ENCODE measurements at places on chromosomes 5 and 9.

DNA sequence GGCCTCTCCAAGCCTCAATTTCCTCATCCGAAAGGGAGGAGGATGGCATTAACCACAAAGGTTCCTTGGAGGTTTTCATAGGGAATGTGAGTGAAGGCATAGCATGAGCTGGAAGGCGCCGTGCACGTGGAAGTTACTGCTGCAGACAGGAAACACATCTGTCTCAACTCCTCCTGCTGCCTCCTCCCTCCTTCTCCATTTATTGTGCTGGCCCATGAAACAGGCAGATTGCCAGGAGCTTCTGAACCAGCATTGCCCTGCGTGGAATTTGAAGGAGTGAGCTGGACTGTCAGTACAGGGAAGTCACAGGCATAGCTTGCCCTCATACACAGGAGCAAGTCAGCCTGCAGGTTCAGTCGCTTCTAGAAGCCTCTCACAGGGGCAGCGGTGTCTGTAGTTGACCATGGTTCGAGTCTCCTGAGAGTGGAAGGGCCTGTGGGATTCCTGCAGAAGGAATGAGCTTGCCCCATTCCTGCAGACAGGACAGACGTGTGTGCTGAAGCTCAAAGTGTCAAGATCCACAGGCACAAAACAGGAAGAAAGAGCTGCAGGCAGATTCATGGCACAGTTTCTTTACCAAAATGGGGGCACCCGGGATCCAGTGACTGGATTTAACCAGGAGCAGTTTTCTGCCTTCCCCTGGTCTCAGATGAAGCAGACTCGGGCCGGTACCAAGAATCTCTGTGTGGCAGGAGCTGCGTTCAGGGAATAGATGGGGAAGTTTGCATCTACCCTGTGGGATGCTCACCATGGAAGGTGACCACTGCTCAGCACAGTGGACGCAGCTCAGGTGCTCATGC is 48.7 kb upstream of the CTSL start:
- DNase-seq, result peak; percentile 40

DNA sequence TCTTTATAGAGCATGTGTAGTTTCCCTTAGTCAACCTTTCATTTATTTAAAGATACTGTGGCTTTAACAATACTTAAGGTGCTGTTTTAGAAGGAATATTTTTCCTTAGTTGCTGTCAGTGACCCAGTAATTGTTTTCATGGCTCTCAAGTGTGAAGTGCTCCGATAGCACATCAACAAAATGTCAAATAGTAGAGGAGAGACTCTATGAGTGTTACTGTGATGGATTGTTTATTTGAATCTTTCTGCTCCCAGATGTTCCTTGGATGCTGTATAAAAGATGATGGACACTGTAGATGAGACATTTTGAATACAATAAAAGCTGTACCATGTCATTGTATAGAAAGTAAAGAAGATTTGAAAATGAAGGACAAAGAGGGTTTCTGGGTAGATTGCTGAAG is 1185.7 kb upstream of the C9orf72 start:
- no peak for DNase-seq

DNA sequence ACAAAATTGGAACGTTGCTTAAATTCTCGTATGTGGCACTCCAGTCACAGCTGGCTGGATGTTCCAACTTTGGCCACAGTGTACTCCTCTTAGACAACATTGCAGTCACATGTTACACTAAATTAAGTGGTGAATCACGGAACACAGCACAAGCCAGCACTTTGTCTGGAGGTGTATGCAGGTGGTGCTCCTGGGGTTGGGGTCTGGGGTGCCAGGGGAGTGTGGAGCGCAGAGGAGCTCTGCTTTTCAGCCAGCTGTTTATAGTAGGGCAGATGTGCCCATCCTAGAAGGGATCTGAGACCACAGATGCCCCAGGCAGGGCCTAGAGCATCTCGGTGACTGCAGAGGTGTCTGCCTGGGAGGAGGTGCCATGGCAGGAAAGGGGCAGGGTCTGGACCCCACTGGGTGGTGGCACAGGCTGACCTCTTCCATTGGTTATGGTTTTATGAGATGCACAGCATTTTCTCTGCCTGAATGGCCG is 82.6 kb downstream of the WNK2 start:
- DNase-seq, result peak; percentile 41

GRCh38 chr5:156254196-156254595 is 72.8 kb upstream of the SGCD start:
- no peak for DNase-seq

GRCh38 chr5:110903966-110904365 is 165.2 kb downstream of the SLC25A46 start:
- DNase-seq, result no peak

DNA sequence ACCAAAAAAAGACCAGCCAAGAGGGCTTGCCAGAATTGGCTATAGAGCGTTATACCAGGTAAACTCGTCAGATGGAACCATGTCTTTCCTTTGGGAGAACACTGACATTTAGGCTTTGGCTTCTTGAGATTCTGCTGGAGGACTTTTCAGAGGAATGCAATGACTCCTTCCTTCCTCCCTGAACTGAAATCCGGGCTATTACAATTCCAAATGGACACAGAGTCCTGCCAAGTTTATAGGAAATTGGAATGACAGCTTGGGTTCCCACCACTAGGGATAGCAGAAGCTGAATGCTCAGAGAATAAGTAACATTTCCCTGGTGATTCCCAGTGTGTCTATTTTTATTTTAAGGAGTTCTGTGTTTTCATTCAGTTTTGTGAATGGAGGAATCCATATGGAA is 143.0 kb downstream of the FGF1 start:
- no peak for DNase-seq

GRCh38 chr9:76290555-76290954 is 103.7 kb downstream of the RFK start:
- DNase-seq, result no peak

DNA sequence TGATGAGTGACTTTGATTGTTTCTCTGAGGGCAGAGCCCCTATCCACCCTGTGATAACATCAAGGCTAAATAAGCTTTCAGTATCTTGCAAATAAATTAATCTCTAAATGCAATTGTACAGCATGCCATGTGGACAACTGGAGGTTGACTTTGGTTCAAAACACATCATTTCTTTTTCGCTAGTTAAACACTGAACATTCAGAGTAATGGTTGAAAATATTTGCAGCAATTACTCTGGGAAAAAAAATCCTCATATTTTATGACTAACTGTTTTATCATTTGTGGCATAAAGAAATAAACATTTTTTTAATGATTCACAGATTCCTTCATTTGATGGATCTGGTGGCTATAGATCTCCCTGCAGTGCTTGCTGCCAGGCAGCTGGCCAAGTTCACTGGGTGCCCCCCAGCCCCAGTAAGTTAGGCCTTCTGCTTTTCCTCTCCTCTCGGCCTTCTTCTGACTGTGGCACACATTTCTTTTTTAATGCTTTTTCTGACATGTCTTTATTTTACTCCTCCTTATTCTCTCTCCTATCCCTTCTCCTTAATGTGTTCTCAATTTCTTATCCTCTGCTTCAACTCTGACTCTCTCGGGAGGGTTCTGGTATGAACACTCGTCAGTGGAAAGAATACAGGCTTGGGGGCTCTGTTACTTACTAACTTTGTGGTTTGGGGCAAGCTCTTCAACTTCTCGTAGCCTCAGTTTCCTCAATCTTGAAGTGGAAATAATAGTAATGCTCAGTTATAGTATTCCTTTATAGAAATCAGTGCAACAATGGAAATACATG is 69.6 kb downstream of the ADAMTSL1 start:
- DNase-seq, result no peak

GRCh38 chr5:124652514-124652819 is 94.0 kb downstream of the ZNF608 start:
- DNase-seq, result no peak

- no peak for DNase-seq
Observed at GRCh38 chr9:18126831-18127498, 347.0 kb upstream of the ADAMTSL1 start.

- no peak for DNase-seq
Observed at GRCh38 chr5:175895686-175896102, 24.3 kb downstream of the CPLX2 start.

GRCh38 chr5:2193142-2193541 is 310.4 kb upstream of the IRX4 start:
- no peak for DNase-seq

DNA sequence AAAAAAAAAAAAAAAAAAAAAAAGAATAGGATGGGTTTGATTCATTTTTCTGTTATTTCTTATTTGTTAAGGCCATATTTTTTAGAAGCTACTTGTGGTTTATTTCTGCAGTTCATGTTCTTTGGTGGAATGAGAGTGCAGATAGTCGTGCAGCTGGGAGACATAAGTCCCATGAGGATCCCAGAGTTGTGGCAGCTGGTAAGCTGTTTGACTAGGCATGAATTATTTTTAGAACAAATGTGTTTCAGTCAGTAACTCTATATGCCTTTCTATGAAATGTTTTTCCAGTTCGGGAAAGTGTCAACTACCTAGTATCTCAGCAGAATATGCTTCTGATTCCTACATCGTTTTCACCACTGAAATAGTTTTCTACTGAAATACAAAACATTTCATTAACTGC is 5.0 kb upstream of the NIPSNAP3B start:
- DNase-seq, result no peak

DNA sequence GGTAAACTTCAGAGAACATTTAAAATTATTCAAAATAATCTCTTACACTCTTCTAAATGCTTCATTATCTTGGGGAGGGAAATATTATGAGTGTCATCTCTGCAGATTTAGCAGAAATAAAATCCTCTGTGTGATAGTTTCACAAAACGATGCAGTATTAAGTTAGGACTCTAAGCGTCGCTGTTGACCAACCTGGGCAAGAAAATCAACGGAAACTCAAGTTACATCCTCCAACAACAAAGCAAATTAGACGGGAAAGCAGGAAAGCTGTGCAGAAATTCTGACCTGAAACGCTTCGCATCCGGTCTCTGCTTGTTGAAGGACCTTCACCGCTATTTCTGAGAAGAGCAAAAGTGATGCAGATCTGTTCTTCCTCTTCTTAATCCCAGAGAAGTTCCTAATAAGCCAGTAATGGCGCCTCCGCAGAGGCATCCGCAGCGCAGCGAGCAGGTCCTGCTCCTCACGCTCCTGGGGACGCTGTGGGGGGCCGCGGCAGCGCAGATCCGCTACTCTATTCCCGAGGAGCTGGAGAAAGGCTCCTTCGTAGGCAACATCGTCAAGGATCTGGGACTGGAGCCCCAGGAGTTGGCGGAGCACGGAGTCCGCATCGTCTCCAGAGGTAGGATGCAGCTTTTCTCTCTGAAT is at the start of gene PCDHGA6:
PCDHGA6 (plus strand) TSS at position 219 of the 645 bp plus-strand sequence; CDS start at position 412, 193 bp downstream.
- DNase-seq, result peak; percentile 40
